Endodermal cell (in vitro differentiated cells): ENCODE measurements at places on chromosomes 6 and 20.

GRCh38 chr6:2857580-2858337 is 16.1 kb upstream of the SERPINB1 start:
- no peak for DNase-seq

DNA sequence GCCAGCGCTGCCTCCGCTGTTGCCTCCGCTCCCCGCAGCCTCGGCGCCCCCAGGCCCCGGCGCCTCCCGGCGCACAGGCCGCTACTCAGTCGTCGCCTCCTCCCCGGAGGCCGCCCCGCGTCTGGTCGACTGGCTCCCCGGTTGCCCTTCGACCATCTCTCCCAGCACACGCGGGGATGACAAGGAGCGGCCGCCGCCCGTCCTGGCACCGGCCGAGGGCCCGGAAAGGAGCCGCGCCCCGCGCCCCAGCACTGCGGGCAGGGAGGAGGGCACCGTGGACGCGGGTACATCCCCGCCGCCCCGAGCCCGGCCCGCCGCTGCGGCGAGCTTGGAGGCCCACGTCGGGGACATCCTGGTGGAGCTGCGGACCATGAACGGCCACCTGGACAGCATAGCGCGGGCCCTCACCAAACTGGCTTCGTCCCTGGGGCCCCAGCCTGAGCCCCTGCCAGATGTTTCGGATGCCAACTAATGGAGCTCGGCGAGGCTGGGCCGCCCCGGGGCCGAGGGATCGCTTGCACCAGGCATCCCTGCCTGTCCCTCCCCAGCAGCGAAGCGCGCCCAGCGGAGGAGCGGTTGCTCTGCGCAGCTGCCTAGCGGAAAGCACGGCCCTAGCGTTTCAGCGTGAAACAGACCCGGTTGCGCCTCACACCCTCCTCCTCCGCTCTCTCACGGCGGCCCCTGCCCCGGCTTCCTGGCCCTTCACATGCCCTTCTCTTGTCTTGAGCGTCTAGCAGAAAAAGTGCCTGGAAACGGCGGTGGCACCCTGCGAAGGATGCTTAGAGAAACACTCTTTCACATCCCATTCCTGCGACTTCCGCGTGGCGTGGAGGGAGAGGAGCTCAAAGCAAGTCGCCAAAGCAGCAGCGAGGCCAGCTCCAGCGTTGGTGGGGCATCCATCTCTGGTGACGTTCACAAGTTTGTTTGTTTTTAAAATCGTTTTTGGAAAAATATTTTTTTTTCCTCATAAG is 285.8 kb upstream of the SUPT3H start:
- peak; percentile 87 for DNase-seq

DNA sequence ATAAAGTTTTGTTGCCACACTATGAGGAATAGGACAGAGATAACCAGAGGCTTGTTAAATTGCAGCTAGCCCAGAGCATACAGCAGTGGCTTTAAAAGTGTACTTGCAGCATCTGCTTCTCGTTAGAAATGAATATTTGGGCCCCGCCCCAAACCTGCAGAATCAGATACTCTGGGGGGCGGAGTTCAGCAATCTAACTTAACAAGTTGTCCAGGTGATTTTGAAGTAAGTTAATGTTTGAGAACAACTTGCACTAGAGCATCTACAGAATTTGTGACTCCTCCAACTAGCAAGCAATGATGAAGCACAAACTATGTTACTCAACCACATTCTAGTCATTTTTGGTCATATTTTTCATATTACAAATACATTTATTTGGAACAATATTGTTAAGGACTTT is 10.6 kb upstream of the SUPT3H start:
- DNase-seq = no peak

- no peak for DNase-seq
These were observed 104.8 kb downstream of the MAFB start for GRCh38 chr20:40584130-40584809.

DNA sequence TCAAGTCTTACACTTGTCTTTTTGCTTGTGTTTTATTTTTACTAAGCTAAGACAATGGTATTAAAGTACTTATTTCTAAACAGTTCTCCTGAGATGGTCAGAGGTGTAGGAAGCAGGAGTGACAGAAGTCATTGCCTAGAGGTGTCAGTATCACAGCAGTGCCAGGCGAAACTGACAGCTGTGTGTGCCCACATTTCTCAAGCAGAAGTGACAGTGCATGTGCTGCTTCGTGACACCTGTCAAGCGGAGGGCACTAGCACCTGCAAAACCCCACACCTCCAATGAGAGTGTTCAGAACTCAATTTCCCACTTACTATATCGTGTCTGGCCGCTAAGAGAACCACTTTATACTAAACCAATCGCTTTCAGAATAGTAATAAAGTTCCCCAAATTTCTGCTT is 82.8 kb downstream of the SLC23A2 start:
- no peak for DNase-seq

DNA sequence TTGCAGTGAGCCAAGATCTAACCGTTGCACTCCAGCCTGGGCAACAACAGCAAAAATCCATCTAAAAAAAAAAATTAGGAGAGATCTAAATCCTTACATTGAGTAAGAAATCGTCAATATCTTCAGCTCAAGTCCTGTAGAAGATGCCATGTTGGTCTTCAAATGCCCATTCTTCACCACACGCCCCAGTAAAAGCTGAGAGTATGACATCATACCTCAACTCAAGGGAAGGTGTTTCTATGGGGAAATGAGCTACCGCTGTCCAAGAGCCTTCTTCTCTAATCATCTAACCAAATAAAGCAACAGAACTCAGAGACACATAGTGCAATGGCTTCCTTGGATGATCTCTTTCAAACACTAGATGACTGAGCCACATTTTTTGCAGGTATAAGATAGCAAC is 2.5 kb upstream of the ZC3H12D start:
- DNase-seq = no peak

DNA sequence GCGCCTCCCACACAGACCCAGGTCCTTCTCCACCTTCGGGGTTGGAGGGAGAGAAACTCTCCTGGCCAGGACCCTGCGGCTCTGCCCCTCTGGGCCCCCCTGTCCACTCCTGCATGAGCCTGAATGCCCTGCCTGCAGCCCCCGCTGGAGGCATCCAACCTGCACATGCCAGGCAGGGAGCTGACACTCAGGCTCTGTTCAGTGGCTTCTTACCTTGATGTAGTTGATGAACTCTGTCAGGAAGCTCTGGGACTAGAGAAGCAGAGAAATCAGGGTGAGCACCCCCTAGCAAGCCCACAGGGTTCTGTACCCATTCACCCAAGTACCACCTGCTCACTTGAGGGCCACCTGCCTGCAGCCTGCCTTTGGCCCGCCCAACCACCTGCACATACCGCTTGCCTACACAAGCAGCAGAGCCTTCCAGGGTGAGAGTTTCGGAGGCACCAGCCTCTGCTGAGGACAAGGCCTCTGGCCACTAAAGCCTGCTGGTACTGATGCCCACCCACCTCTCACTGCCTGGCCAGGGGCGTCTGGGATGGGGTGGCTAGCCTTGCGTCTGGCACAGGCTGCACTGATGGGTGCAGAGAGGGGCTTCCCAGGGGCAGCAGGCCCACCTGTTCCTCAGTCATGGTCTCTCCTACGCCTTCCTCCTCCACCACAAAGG is 9.7 kb downstream of the DDRGK1 start:
- DNase-seq = no peak

DNA sequence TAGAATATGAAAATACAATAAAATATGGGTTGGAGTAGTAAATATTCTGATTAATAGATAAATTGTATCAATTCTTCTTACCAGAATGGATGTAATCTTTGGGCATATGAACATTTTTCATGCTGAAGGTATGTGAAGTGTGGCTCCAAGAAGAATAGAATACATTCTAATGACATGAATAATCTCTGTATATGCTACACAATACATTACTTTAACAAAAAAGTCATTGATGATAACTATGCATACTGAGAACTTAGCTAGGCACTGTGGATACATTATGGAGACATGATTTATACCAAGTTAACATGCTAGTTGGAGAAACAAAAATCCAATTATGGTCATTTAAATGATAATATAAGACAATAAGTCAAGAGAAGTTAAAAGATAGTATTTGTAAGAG is 62.7 kb upstream of the HDAC2 start:
- no peak for DNase-seq

- DNase-seq = no peak
These were observed 21.9 kb downstream of the TREML1 start for GRCh38 chr6:41132254-41132653.

DNA sequence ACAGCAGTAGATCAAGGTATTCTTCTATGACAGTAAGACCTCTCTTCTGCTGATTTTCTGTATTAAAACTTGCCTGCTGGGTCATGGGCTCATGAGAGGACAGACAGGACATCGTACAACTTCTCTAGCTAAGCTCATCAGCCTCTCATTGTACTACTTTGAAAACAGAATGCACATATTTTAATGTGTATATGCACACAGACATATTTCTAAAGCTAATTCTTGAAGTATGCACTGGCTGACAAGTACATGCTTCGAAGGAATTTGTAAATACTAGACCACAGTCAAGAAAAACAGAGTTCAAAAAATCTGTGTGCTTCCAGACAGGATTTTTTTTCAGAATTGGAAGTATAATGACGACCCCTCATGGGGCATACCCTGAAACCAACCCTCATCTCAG is 81.7 kb upstream of the CD83 start:
- no peak for DNase-seq

DNA sequence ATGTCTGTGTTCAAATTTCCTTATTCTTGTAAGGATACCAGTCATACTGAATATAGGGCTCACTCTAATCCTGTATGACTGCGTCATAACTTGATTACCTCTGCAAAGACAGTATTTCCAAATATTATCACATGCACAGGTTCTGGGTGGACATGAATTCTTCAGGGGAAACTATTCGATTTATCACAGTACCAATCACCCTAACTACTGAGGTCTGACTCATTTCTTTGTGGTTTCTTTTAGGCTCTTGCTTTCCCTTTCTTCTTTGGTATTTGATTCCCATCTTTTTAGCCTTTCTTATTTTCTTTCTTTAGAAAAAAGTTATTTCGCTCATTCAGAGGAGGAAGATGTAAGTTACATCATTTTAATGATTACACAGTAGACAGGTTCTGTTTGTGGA is 40.3 kb upstream of the TBX18 start:
- no peak for DNase-seq

GRCh38 chr6:29925727-29926412 is 16.5 kb upstream of the HLA-A start:
- no peak for DNase-seq

- no peak for DNase-seq
These were observed 104.4 kb downstream of the MANEA start for GRCh38 chr6:95681736-95682135.

GRCh38 chr20:62875419-62876361 is 14.1 kb upstream of the TCFL5 start:
- DNase-seq = peak; percentile 96

GRCh38 chr6:137707590-137708360 is 159.3 kb upstream of the TNFAIP3 start:
- peak; percentile 75 for DNase-seq

- peak; percentile 49 for DNase-seq
These were observed 15.4 kb downstream of the EZR start for GRCh38 chr6:158803733-158804143.

DNA sequence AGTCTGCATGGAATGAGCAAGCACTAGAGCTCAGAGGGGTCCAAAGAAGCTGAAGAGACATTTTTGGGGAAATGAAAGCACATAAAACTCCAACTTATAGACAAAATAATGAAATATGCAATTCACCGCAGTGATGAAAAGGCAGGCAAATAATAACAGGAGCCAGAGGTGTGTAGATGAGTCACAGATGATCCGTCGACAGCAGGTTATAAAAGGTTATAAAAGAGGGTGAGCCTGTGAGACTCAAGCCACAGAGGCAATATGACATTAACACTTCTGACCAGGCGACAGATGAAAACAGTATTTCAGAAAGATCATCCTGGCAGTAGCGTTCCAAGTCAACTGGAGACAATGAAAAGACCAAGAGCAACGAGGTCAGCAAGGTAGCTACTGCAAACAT is 35.8 kb upstream of the ANKRD60 start:
- DNase-seq = no peak

- no peak for DNase-seq
These were observed 220.0 kb upstream of the THBS2 start for GRCh38 chr6:169473663-169474062.

GRCh38 chr20:44455126-44455525 is 20.5 kb upstream of the TTPAL start:
- DNase-seq = no peak

- no peak for DNase-seq
These were observed 373.1 kb downstream of the ESR1 start for GRCh38 chr6:152180601-152181000.

GRCh38 chr6:119128252-119128912 is 49.9 kb upstream of the FAM184A start:
- DNase-seq = no peak

- no peak for DNase-seq
These were observed 19.5 kb upstream of the TMX4 start for GRCh38 chr20:8039042-8039441.

GRCh38 chr20:20887593-20888265 is 175.3 kb upstream of the RALGAPA2 start:
- DNase-seq = peak; percentile 91

GRCh38 chr6:22091424-22091948 is 205.3 kb downstream of the PRL start:
- no peak for DNase-seq

- no peak for DNase-seq
These were observed 164.2 kb upstream of the TCF21 start for GRCh38 chr6:133724726-133725125.

- no peak for DNase-seq
These were observed 18.7 kb downstream of the CCDC170 start for GRCh38 chr6:151512481-151512880.

DNA sequence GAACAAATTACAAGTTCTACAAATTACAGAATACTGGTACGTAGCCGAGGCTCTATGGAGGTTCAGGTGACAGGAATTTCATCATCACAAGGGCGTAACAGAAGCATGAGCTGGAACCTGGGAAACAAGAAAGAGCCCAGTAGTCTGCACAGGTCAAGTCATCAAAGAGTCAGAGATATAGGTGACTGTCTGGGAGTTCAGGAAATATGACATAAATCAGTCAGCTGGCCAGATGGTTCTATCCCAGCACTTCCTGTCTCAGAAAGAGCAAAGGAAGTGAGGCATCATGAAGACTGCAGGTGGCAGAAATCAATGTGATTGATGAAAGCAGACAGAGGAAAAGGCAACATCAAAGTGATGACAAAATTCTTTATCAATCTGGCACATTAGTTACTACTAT is 23.3 kb downstream of the MYCT1 start:
- DNase-seq = no peak

GRCh38 chr20:44684047-44684967 is 30.9 kb upstream of the CCN5 start:
- DNase-seq = peak; percentile 55

GRCh38 chr20:34753706-34754461 is 49.7 kb downstream of the TP53INP2 start:
- no peak for DNase-seq

GRCh38 chr6:154653385-154653784 is 79.8 kb upstream of the SCAF8 start:
- peak; percentile 52 for DNase-seq
